ENCODE measurements at places on chromosomes 3 and 15.

GRCh38 chr3:3998140-3998922, 199.1 kb downstream of the LRRN1 start:
- peak; percentile 3 for DNase-seq

DNA sequence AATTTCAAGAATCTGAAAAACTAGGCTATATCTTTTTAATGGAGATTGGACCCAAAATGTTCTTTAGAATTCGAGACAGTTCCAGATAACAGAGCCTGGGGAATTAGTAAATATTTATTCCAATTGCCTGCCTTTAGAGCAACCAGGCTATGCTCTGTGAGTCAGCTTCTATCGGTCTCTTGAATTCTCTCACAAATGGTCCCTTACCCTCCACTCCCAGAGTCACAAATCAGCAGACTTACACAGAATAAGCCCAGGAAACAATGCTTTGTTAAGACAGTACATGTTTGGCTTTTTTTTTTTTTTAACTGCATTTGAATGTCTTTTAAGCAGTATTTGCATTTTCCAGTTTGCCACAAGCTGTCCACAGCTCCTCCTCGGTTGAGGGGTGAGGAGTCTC, 460.7 kb upstream of the CBLB start:
- DNase-seq, result no peak

GRCh38 chr3:24259901-24260512, 234.6 kb downstream of the THRB start:
- no peak for DNase-seq

- no peak for DNase-seq
Observed at GRCh38 chr3:176570992-176571391, 626.3 kb downstream of the TBL1XR1 start.

GRCh38 chr3:117820658-117821299, 1111.2 kb downstream of the TUSC7 start:
- DNase-seq, result no peak

GRCh38 chr3:192024751-192025150, 563.8 kb downstream of the PYDC2 start:
- no peak for DNase-seq

GRCh38 chr15:89828281-89829145, 13.9 kb upstream of the ANPEP start:
- DNase-seq, result no peak

DNA sequence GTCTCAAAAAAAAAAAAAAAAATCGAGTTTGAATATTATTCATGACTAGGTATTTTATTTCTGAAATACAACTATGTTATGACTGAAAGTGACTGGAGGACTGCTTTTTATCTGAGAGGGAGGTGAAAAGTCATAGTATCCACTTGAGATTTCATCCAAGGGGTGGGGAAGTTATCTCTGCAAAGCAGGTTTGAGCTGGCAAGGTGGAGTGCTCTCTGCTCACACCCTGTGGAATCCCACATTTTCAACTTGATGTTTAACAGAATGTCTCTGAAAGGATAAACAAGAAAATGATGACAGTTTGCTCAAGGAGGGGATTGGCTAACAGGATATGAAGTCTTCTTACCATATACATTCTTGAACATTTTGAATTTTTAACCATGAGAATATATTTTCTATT, 27.3 kb upstream of the SEC62 start:
- no peak for DNase-seq

GRCh38 chr3:157226173-157226847, 66.4 kb upstream of the CCNL1 start:
- DNase-seq, result no peak

- DNase-seq, result no peak
Observed at GRCh38 chr3:184144505-184144904, 9.3 kb downstream of the EIF2B5 start.

- no peak for DNase-seq
Observed at GRCh38 chr3:146814601-146815315, 209.6 kb upstream of the PLSCR5 start.

DNA sequence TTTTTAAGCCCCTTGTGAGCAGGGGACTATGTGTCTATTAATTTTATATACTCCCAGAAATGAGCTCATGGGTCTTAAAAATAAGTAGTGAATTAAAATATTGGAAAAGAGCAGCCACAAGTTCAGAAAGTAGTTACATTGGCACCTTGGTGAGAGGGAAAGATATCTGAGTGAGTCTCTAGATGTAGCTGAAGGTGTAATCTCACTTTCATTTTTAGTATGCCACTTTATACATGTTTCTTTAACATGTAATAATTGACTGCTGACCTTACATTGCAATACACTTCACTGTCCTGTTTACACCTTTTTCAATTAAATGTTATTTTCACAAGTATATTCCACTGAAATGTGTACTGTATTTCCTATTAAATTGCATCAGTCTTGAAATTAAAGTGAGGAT, 12.1 kb upstream of the PAK6 start:
- no peak for DNase-seq

- DNase-seq, result no peak
Observed at GRCh38 chr15:32053719-32054118, 23.4 kb downstream of the CHRNA7 start.

GRCh38 chr3:123576122-123576521, 8.7 kb downstream of the HACD2 start:
- no peak for DNase-seq

GRCh38 chr3:45874677-45875346, 11.5 kb upstream of the CCR9 start:
- no peak for DNase-seq

- no peak for DNase-seq
Observed at GRCh38 chr3:8893001-8893400, 70.3 kb downstream of the RAD18 start.

DNA sequence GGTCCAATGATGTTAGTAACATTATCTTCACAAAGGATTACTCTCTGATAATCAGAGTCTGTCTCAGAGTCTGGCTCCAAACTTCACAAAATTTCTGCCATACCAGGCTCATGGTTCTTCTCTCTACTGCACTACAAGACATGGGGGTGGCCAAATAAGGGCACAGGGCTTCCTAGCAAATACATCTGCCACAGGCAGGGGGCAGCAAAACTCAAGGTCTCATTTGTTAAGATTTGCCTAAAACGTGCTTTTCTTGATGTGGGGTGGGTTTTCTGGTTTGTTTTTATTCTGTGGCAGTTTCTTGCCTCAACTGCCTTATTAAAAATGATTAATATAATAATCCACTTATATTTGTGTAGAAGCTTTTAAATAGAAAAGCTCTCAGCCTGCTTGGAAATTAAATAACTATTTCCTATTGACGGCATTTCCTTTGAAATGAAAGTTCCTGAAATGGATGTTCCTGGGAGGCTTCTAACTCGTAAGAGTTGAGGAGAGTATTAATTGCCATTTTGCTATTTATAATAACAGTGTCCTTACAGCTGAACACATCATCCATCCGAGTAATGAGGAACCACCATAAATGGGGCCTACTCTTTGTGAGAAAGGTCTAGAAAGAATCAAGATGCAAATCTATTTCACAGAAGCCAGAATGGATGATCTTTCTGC, 53.8 kb downstream of the SST start:
- no peak for DNase-seq

DNA sequence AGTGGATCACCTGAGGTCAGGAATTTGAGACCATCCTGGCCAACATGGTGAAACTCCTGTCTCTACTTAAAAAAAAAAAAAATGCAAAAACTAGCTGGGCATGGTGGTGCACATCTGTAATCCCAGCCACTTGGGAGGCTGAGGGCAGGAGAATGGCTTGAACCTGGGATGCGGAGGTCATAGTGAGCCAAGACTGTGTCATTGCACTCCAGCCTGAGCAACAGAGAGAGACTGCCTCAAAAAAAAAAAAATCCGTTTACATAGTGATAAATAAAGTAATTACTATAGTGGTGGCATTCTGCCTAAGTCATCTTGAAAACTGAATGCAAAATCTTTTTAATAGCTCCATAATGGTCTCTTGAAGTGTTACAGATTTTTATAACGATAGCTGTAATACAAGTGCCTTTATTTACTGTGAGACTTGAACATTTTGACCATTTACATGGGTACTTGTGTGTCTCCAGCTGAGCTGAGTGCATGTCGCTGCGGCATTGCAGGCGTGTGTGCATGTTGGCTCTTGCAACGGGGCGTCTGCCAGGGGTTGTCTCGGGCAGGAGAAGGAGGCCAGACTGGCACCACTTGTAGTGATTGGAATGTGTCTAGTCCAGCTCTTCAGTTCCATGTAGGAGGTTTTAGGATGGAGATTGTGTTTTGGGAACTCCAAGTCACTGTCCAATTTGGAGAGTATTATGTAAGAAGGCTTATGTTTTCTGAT, 111.9 kb downstream of the IGF1R start:
- no peak for DNase-seq

GRCh38 chr3:182238126-182238525, 526.4 kb downstream of the SOX2 start:
- no peak for DNase-seq

DNA sequence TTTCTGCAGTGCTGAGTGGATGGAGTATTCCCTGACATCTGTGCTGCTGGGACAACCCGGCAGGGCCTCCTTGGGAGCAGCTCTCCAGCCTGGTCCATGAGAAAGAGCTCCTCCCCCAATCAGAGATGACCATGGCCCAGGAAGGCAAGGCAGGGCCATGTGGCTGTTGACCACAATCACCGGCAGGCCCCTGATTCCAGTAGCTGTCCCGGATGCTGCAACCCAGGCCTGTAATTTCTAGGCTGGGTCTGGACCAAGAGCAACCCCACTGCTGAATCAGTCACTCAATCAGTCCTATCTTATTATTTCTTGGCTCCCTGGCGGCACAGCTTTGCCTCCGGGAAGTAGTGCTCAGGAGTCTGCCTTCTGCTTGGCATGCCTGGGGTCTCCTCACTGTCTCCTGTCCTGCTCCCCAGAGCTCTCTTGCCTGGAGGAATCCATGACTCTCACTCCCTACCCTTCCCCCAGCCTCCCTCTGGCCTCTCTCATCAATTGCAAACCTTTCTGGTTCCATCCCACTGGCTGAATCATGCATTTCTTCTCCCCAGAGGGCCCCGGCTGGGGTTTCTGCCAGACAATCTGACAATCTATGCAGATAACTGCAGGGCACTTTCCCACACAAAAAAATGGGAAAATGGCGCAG, 32.6 kb upstream of the ITGA11 start:
- DNase-seq, result no peak

DNA sequence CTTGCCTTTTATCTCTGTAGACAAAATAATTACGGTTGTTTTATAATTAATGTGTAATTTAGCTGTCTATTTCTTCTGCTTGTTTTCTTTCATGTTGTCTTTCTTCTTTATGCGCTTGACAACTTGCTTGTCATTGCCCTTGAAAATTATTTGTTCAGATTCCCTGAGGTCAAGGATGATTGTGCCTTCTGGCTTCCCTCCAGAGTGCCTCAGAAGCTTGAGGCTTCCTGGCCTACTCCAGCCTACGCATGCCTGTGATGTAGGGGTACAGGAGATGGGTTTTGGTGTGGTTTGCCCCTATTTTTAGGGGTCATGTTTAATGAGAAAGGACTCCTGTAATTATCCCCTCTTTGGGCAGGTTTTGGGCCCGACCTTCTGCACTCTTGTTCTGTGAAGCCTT, 231.5 kb downstream of the SV2B start:
- no peak for DNase-seq

DNA sequence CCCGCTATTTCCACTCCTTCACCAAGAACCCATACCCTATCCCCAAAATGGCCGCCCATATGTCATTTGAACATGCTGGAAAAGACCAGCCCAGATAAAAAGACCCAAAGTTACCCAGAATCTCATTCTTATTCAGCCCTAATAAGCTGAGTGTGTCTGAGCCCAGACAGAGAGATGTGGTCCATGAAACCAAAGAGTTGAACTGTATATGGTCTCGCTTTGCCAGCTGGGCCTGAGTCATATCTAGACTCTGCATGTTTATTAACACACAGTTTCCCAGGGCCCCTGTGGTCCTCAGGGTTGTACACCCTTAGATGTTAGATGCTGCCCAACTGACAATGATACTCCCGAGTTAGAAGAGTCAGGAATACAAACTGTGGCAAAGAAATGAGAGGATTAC, 201.9 kb upstream of the STRIT1 start:
- DNase-seq, result no peak

Data from left renal pelvis (tissue), 4 donors.